Posterior vena cava (tissue), 2 donors: ENCODE measurements at places on chromosomes 7 and 10.

DNA sequence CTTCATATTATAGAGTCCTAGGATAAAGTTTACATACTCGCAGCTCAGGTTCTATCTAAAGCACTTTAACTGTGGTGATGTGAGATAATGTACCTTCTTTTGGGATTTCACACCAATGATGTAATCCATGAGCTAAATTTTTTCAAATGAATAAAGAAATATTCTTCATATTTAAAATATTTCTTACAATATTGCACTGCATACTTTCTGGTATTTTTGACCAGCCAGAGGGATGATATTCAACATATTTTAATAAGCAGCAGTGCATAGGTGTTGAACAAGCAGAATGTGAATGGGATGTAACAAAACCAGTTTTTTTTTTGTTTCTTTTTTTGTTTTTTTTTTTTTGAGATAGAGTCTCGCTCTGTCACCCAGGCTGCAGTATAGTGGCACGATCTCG, 73.2 kb upstream of the TRIM24 start:
- no peak for DNase-seq

DNA sequence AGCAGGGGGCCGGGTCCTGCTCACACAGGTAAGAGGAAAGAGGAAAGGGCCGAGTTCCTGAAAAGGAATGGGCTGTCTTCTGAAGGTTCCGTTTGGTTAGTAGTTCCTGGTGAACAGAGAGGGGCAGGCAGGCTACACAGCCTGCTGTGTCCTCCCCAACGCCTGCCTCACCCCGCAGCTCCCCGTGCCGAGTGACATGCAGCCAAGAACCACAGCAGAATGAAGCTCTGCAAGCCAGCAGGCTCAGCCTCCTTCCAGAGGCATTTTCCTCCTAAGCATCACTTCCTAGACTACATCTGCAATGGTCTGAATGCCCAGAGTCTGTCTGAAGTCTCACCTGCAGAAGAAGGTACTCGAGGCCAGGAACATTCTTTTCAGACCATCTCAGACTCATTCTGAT, 202.4 kb upstream of the TCERG1L start:
- no peak for DNase-seq

DNA sequence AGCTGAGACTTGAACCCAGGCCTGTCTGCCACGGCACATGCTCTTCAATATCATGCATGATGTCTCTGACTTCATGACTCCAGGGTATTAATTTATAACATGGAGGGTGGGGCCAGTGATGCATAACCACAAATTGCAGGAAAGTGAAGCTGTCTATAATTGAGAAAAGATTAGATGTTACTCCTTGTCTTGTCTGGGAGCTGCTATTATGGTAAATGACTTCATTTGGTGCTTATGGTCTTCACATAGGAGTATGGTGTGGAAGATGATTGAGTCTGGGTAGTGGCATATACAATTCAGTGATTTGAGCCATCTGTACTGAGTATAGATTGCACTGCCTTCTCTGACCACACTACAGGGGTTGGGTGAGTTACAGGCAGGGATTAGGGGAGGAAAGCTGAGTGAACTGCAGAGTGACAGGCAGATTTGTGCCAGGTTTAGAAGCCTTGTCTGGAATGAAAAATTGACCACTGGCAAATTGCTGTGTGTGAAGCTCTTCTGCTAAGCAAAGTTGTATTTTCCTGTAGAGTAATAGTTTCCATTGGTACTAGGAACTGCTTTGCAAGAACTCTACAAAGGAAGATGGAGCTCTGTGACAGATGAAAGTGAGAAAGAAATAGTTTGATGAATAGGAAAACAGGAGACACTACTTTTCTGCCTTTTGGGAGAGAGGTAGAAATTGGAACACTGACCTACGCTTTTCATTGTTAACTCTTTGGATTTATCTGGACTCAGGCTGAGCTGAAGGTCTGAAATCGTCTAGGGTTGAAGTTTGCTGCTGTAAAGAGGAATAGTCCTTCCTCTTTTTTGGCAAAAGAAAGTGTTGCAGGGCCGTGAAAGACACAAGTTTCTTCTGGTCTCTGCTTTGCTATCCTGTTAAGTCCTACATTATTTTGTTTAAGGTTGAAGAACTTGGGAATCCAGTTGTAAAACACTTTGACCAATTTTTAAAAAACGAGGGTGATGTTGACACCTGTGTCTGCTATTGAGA, 2.7 kb downstream of the SND1 start:
- no peak for DNase-seq

GRCh38 chr7:14449291-14449690, 453.3 kb downstream of the DGKB start:
- DNase-seq, result no peak

- DNase-seq, result no peak
Measured at GRCh38 chr10:58356756-58357155, 21.9 kb downstream of the UBE2D1 start.

- DNase-seq, result no peak
Measured at GRCh38 chr7:31707089-31707488, 20.1 kb downstream of the PPP1R17 start.

GRCh38 chr10:84548869-84549268, 220.5 kb downstream of the CCSER2 start:
- no peak for DNase-seq

DNA sequence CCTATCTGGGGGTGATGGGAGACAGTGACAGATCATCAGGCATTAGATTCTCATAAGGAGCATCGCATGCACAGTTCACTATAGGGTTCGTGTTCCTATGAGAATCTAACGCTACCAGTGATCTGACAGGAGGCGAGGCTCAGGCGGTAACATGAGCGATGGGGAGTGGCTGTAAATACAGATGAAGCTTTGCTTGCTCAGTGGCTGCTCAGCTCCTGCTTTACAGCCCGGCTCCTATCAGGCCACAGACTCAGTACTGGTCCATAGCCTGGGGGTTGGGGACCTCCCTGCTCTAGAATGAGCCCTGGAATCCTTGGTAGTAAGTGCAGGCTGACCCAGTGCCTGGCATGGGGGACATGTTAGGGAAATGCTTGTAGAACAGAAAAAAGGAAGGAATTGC, 426.0 kb downstream of the TYW1 start:
- no peak for DNase-seq

GRCh38 chr7:48471196-48471595, 299.9 kb downstream of the ABCA13 start:
- DNase-seq, result no peak

- DNase-seq, result no peak
Measured at GRCh38 chr10:132738454-132739224, 47.3 kb downstream of the NKX6-2 start.

- no peak for DNase-seq
Measured at GRCh38 chr10:129321727-129322126, 145.3 kb upstream of the MGMT start.

DNA sequence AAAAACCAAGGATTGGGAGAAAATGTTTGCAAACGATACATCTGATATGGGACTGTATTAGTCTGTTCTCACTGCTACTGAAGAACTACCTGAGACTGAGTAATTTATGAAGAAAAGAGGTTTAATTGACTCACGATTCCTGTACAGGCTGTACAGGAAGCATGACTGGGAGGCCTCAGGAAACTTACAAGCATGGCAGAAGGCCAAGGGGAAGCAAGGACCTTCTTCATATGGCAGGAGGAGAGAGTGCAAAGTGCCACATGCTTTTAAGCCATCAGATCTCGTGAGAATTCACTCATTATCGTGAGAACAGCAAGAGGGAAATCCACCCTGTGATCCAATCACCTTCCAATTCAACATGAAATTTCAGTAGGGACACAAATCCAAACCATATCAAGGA, 11.0 kb downstream of the ZNF713 start:
- no peak for DNase-seq

GRCh38 chr10:100347568-100348195, 649 bp downstream of the SCD start:
- no peak for DNase-seq

- no peak for DNase-seq
Measured at GRCh38 chr10:92678206-92678605, 11.5 kb upstream of the HHEX start.

DNA sequence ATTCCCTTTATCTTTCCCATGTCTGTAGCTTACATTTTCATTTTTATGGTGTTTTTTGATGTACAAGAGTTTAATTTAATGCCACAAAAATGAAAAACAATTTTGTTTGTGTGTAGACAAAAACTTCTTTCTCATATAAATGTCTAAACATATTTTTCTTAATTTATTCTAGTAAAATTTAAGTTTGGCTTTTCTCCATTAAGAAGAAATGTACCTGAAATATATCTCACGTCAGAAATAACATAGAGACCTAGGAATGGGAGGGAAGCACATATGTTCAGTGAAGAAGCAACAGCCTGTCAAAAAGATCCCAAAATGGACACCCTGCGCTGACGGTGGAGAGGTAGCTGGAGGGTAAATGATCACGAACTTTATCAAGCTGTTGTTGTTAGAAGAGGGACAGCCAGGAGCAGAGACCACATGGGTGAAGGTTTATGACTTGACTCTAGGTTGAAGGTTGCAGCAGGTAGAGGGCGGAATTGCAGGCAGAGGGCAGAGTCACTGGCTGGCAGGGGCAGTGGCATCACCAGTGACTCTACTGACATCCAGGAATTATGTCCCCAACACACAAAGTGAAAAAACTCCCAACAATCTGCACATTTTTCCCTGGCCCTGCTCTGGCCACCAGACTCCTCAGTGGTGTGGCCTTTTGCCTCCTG, 225.9 kb upstream of the PRSS58 start:
- DNase-seq, result no peak

DNA sequence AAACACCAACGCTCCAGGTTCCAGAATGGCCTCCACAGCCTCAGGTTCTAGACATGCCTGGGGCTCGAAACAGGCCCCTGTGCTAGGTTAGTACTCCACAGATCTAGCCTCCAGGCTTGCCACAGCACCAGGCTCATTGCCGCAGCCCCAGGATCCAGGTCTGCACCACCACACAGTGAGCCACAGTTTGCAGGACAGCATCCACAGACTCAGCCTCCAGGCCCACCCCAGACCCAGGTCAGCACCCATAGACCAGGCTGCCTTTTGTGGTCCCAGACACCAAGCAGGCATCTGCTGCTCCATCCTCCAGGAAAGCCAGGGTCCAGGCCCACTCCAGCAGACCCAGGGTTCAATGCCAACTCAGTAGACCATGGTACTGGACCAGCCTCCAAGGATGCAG, 132.3 kb upstream of the VSTM2A start:
- no peak for DNase-seq

DNA sequence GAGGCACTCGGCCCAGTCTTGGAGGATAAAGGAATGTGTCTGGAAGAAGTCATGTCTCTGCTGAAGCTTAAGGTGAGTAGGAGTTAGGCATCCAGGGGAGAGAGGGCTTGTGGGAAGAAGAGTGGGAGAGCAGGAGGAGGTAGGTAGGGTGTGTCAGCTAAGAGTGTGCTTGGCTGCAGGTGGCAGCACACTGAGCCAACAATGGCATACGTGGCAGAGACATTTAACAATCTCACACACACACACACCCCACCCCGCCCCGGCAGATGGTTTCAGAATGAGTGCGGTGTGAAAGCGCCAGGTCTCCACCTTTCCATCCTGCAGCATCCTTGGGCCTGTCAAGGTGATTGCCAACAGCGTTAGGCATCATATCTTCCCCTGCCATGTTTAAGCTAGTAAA, 11.2 kb upstream of the ARPC1A start:
- DNase-seq, result no peak
